ENCODE measurements at places on chromosomes 16 and 17.

DNA sequence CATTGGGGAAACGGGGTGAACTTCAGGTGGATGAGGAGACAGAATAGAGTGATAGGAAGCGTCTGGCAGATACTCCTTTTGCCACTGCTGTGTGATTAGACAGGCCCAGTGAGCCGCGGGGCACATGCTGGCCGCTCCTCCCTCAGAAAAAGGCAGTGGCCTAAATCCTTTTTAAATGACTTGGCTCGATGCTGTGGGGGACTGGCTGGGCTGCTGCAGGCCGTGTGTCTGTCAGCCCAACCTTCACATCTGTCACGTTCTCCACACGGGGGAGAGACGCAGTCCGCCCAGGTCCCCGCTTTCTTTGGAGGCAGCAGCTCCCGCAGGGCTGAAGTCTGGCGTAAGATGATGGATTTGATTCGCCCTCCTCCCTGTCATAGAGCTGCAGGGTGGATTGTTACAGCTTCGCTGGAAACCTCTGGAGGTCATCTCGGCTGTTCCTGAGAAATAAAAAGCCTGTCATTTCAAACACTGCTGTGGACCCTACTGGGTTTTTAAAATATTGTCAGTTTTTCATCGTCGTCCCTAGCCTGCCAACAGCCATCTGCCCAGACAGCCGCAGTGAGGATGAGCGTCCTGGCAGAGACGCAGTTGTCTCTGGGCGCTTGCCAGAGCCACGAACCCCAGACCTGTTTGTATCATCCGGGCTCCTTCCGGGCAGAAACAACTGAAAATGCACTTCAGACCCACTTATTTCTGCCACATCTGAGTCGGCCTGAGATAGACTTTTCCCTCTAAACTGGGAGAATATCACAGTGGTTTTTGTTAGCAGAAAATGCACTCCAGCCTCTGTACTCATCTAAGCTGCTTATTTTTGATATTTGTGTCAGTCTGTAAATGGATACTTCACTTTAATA is 7.0 kb upstream of the TMEM235 start:
- DNase-seq = no peak

DNA sequence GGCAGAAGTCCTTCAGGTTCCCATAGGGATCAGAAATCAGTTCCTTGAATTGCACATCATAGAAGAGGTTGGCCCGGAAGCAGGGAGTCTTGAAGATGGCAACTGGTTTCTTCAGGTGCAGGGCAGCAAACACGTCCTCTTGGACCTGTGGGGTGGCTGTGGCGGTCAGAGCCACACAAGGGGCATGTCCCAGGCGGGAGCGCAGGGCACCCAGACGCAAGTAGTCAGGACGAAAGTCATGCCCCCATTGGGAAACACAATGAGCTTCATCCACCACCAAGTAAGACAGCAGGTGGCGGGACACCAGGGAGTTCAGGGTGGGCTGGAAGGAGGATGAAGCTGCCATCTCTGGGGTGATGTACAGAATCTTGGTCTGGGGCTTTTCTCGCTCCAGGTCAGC is 4.4 kb downstream of the RECQL5 start:
- no peak for DNase-seq

- no peak for DNase-seq
These were observed 360.7 kb downstream of the PMP22 start for GRCh38 chr17:14904386-14904785.

DNA sequence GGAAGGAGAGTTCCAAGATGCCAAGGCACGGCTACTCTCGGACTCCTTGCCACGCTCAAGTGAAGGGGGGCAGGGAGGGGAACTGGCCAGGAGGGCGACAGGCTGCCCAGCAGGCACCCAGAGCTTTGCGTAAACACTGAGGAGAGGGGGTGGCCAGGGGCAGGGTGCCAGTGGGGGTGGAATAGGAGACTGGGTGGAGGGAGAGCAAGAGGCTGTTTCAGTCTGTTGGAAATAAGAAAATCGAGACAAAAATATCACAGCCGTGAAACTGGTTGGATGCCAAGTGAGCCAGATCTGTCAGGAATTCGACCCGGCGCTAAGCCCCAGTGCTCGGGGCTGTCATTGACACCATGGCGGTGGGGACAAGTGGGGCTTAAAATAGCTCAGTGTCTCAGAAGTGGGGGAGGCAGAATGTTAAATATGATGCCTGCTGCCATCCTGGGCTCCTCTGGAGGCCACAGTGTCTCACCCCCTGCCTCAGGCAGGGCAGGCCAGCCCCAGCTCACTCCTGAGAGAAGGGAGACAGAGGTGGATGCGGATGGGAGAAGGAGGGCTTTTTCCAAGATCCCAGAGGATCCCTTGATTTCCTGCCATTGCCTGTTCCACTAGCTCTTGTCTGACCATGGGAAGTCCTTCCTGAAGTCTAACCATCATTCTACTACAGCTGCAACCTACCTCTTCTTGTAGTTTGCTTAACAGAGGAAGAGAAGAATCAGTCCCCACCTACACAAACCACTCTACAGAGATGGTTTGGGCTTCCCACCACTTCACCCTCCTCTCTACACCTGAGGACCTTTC is 9.5 kb downstream of the PNMT start:
- no peak for DNase-seq

DNA sequence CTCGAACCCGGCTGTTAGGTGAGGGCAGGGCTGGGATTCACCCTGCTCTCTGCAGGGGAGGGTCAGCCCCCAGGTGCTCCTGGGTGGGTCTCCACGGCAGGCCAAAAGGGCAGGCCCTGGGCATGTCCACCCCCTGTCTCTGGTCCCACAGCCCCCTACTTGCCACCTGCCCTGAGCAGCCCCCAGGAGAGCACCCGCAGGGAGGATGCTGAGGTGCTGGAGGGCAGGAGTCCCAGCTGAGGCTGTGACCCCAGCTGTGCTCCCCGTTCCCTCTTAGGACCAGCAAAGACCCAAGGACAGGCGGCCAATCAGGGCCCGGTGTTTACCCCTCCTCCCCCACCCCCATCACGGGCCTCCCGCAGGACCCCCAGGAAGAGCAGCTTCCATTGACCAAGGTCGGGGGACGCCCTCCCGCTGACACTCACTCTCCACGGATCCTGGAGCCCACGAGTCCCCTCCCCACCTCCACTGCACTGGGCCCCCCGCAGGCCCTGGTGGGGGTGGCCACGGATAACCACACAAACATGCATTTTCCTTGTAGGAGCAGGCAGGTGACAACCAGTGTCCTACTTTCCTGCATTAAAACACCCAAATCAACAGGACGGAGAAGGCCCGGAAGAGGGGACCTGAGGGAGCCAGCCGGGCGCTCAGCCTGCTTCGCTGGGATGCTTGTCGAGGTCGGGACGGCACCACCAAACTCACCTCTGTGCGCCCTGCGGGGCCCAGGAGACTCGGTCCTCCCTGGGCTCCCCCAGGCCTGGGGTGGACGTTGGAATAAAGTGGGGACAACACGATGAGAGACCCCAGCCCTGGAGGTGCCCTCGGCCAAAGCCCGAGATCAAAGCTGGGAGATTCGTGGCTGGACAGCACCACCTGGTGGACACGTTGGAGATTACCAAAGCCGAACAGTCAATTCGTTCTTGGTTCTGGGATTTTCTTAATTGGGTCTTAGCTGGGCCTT is 22.5 kb upstream of the ENPP7 start:
- DNase-seq = peak; percentile 43

- peak; percentile 86 for DNase-seq
These were observed 10.3 kb downstream of the ZNF771 start for GRCh38 chr16:30417529-30418349.

GRCh38 chr16:27485811-27486210 is 63.9 kb downstream of the GTF3C1 start:
- no peak for DNase-seq

DNA sequence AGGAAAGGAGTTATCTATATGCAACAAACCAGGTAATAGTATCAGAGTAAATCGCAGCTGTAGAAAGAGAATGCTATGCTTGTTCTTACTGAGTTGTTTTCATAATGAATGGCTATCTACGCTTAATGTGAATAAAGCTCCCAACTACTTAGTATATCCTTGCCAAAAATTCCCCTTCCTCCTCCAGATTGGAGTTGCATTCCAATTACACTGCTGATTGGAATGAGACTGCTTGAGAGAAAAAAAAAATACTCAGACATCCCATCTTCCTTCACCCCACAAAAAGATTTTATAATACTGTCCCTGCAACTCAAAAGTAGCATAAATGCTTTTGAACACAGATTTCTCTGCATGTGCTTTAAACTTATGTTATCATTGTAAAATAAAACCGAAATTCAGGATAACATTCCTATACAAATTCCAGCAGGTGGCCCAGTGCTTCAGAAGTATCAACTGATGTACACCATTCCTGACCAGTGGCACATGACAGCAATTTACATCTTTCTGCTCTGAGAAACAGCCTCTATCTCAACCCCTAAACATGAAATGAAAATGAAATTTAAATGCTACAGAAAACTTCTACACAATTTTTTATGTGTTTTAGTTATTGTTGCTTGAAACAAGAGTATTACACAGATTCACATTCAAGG is 47.0 kb downstream of the SMURF2 start:
- DNase-seq = no peak

GRCh38 chr17:31693433-31694220 is 165.4 kb downstream of the COPRS start:
- DNase-seq = no peak

Data from stimulated activated CD4-positive, alpha-beta T cell treated with anti-CD3 and anti-CD28 coated beads, Interleukin-4, amount 100 ng/mL, for 4 hours (primary cell).